ENCODE measurements at places on chromosomes 2 and 18. TPM values are rescaled to one million over a fixed set of nuclear protein-coding genes. Genes with fewer than 3 reads are reported as not detected.
A peak's percentile ranks its signal among the peaks of the same experiment; 100 is the strongest.

The AMER3 gene
- not detected for polyA plus RNA-seq

GRCh38 chr2:190467575-190468083 is 59.5 kb downstream of the MFSD6 start:
- peak; percentile 67 for DNase-seq

DNA sequence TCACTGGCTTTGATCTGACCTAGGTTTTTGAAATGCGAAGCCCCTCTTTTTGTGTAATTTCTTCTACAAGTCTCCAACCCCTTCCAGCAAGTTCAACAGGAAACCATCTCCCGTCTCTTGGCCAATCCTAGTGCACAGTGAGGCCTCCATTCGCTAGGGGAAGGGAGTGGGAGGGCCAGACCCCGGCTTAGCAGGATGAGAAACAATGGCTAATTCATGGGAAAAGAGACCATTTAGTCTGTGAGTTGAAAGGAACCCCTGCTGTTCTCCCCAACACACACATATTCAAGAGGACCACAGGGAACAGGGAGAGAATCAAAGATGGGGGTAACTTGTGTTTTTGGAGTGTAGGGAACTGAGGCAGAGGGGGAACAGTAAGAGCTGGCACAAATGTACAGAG is 83.0 kb downstream of the RTN4 start:
- no peak for DNase-seq

DNA sequence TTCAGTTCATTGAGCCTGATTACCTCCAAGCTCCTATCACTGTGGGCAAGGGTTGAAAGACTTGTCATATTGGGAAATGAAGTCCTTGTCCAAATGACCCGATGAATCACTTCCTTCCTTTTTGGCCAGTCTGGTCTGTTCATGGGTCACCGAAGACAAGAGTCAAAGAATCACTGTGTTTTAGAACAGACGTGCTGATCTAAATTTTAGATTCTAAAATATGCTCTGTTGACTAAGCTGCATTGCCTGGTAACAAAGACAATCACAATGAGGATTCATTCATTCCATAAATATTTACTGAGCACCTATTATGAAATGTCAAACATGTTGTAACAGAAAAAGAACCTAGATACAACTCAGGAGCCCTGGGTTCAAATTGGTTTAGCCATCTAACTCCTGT is 99.4 kb upstream of the RND3 start:
- DNase-seq = no peak

- no peak for DNase-seq
These were observed 491.9 kb upstream of the CHAC2 start for GRCh38 chr2:53275743-53276142.

All from hindlimb muscle (tissue), 1 donor.